ENCODE measurements at places on chromosomes 16 and 17. TPM values are rescaled to one million over a fixed set of nuclear protein-coding genes. Genes with fewer than 3 reads are reported as not detected.

SMIM5 gene
- 1.3 TPM for total RNA-seq

TLCD2 gene
- total RNA-seq = not detected

DNA sequence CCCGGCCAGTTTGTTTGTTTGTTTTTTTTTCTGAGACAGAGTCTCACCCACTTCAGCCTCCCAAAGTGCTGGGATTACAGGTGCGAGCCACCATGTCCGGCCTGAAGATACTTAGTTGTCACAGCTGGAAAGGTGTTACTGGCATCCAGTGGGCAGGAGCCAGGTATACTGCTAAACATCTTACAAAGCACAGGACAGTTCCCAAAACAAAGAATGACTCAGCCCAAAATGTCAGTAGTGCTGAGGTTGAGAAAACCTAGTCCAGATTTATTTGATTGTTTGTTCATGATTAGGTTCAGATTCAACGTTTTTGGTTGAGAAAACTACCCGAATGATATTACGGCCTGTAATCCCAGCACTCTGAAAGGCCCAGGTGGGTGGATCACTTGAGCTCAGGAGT, 18.6 kb upstream of the RABEP1 start:
- DNase-seq = no peak

GRCh38 chr17:3513305-3514035, 37.7 kb downstream of the ASPA start:
- no peak for DNase-seq

RBL2 gene
- total RNA-seq = 593 TPM

KIF19 gene
- not detected for total RNA-seq

NPB gene
- total RNA-seq = 0.69 TPM

MT4 gene
- not detected for total RNA-seq

GRCh38 chr16:18018376-18018775, 318.2 kb downstream of the NPIPA8 start:
- DNase-seq = no peak

- DNase-seq = no peak
These were observed 195.1 kb downstream of the CDRT15L2 start for GRCh38 chr17:20774472-20775135.

DNA sequence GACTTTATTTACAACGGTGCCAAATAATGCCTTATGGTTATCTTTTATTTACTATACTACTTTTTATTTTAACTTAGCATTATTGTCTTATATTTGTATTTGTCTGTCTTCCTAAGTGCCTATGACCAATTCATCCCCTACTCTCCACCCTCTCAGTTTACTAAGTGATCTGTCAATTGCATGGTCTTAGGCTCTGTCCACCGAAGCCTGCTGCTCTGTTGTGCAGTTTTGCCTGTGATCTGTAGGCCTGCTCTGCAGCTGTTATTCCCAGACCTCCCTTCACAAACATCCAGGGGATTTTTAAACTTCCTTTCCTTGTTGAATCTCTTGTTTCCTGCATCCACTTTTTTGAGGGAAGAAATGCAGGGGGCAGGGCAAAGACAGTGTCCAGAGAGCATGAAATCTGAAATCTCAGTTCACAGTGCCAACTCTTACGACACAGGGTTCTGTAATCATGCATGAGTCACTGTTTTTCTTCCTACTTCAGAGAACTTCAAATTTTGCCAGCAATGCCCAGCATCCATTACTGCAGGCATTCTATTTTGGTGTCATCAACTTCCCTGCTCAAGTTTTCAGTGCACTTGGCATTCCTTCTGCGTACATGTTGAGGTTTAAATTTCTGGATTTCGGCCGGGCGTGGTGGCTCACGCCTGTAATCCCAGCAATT, 11.4 kb downstream of the SLFN5 start:
- no peak for DNase-seq

CCL4L2 gene
- total RNA-seq = 2.1 TPM

DNA sequence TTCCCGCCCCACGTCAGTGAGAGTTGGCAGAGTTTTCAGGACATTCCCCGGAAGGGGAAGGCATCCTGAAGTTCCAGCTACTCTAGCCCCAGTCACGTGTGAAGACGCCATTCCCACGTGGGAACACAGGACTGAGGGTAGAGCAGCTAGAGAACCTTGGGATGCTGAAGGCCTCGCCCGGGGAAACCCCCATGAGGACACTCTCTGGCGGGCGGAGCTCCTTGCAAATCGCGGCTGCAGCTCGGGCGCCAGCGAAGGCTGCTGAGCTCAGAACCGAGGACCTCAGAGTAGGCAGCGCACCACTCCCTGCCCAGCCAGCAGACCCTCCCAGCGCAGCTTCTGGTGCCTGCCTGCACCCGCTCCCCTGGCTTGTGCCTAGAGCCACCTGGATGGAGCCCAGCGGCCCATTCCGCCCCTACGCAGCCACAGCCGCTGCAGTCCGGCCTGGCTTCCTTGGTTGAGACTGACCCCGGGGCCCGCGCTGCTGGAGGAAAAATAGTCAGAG, 51.9 kb downstream of the SHCBP1 start:
- DNase-seq = no peak

DNA sequence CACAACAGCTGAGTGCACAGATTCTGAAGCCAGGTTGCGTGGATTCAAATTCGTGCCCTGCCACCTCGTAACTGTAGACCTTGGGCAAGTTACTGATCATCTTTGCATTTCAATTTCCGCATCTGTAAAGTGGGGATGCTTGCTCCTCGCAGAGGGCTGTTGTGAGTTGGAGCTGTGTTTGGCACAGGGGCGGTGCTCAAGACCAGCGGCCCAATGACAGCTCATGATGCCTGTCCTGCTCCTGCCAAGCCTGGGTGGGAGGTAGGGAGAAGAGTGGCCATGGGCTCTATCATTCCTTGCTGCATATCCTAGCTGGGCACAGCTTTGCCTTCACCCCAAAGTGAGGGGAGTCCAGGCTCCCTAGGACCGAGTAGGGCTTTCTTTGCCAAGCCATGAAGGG, 12.6 kb downstream of the NXPH3 start:
- no peak for DNase-seq

DNA sequence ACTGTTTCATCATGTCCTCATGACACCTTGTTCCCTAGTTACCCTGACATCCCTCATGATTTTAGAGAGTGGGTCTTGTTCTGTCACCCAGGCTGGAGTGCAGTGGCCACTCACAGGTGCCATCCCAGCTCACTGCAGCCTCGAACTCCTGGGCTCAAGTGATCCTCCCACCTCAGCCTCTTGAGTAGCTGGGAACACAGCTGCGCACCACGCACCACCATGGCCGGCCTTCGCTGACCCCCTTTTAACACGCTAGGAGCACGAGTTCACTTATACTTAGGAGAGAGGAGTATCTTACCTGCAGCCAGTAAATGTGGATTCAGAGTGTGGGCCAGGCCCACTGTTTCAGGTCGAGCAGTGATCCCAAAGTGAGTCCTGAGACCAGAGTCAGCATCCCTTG, 21.4 kb downstream of the NT5M start:
- no peak for DNase-seq

- no peak for DNase-seq
These were observed 714 bp downstream of the CACNA1H start for GRCh38 chr16:1153480-1154160.

CRYM gene
- not detected for total RNA-seq

GRCh38 chr16:78761427-78761826, 662.0 kb downstream of the WWOX start:
- no peak for DNase-seq

DNA sequence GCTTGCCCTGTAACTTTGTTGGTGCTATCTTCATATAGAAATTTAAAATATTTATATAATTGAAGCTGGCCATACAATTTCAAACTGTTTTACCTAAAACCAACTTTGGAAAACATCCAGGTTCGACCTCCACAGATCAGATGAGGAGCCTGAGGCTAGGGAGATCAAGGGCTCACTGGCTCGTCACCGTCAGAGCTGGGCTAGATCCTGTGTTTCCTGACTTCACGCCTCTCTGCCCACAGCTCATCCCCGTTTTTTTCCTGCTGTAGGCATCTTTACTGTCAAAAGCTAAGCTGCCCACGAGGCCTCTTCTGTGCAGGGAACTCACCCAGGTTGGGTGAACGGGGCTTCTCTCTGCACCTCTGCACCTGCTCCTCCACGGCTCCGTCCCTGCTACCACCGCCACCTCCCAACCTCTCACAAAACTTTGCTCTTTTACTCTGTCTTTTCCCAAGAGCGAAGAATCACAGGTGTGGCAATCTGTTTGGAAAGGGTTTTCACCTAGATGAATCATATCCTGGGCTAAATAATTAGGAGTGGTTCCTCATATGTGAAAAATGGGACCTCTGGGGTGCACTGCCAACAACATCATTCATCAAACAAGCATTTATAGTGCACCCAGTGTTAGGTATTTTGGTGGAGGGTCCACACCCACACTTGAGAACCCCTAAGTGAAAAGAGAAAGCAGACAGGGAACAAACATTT, 24.8 kb upstream of the KDM6B start:
- no peak for DNase-seq

TBKBP1 gene
- total RNA-seq = 1.4 TPM

- DNase-seq = no peak
These were observed 5.0 kb downstream of the ACSF2 start for GRCh38 chr17:50430821-50431618.

DNA sequence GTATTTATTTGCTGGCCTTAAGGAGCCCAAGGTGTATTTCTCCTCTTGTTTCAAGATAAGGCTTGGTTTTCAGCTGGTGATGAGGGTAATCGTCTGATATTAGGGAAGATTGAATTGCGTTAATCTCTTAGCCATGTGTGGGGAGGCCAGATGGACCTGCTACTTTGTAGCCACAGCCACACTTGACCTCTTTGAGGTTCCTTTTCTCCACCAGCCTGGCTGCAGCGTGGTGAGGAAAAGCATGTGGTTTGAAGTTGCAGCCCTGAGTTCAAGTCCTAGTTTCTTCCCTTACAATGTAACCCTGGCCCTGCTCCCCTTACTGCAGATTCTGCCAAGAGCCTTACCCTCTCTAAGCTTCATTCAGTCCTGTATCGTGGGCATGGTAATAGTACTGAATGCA, 3.1 kb downstream of the MINK1 start:
- DNase-seq = no peak

TMED6 gene
- 4.5 TPM for total RNA-seq

DNA sequence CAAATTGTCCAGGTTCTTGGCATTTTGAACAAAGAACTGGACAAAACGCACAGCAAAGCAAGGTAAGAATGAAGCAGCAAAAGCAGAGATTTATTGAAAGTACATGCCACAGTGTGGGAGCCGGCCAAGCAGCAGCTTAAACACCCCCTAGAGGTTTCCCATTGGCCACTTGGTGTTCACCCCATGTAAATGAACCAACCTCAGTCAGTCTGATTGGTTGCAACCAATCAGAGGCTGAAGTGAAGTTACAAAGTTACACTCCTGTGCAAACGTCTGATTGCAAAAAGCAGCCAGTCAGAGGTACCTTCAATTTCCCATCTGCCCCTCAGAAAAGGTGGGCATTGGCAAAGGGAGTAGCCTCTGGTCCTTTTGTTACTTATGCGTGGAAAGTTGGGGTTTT, 8.8 kb upstream of the ZNF263 start:
- no peak for DNase-seq

DNA sequence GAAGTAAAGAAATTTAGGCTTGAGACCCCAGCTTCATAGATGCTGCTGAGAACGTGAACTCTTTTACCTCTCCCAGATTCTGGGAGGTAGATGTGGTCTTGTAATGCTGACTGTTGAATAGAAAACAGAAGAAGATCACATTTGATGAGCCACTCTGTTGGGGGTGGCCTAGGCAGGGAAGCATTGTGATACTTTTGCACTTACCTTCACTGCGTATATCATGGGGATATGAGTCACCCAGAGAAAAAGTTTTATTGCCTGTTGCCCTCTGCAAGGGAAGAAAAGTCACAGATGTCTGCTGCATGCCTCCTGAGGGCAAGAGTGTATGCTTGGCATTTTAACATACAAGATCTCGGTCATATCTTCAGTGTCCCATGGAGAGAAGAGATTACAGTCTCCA, 365.4 kb downstream of the SNX29 start:
- no peak for DNase-seq

GRCh38 chr16:85553436-85554113, 59.5 kb upstream of the GSE1 start:
- peak; percentile 33 for DNase-seq

GRCh38 chr16:28935924-28936783, 4.4 kb downstream of the CD19 start:
- peak; percentile 76 for DNase-seq

SLC35G6 gene
- total RNA-seq = not detected

DNA sequence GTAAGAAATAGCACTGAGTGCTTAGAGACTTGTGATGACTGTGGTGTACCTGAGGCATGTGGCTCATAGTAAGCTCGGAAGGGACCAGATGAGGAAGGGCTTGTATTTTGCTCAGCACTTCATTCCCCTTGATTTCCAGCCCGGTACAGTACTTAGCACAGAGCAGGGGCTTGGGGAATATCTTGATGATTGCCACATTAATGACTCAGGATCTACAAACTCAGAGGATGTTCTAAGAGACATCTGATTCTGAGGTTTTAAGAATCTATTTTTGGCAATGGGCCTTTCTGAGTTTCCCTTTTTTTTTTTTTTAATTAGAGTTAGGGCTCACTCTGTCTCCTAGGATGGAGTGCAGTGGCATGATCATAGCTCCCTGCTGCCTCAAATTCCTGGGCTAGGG, 9.1 kb downstream of the ASPHD1 start:
- DNase-seq = no peak

- peak; percentile 72 for DNase-seq
These were observed 21.8 kb upstream of the ASGR2 start for GRCh38 chr17:7136266-7136877.

BEAN1 gene
- not detected for total RNA-seq

- no peak for DNase-seq
These were observed 1.8 kb downstream of the NOXO1 start for GRCh38 chr16:1979271-1980029.

ERI2 gene
- total RNA-seq = 3.8 TPM

DNA sequence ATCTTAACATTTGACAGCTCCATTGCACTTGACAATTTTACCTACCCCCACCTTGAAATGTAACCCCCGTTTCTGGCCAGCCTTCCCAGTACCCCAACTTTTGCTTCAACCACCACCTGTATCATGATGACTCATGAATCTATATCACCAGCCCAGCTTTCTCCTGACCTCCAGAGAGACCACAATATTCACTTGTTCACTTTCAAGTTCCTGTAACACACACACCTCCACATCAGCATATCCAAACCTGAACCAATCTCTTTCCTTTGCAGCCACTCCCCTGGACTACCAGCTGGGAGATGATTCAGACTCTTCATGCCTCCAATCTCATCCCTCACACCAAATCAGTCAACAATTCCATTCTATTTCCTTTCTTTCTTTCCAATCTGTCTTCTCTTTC, 8.0 kb downstream of the SMG6 start:
- no peak for DNase-seq

FOXL1 gene
- total RNA-seq = not detected

GRCh38 chr16:11133344-11133943, 122.6 kb downstream of the SOCS1 start:
- no peak for DNase-seq

GRCh38 chr16:10579575-10579964, 828 bp downstream of the EMP2 start:
- no peak for DNase-seq

C16orf74 gene
- total RNA-seq = 38.0 TPM

ABCC12 gene
- not detected for total RNA-seq

- no peak for DNase-seq
These were observed 83.6 kb downstream of the ABR start for GRCh38 chr17:1096215-1096614.

GRCh38 chr16:69503244-69503643, 62.5 kb upstream of the NFAT5 start:
- no peak for DNase-seq

- DNase-seq = no peak
These were observed 541 bp downstream of the RHBDF2 start for GRCh38 chr17:76500747-76501017.

- DNase-seq = no peak
These were observed 804 bp downstream of the CRYM start for GRCh38 chr16:21277045-21277926.

GJD3 gene
- total RNA-seq = not detected

Data from naive thymus-derived CD8-positive, alpha-beta T cell (primary cell).